ELR (cell line): ENCODE measurements at places on chromosomes 2 and 18.

DNA sequence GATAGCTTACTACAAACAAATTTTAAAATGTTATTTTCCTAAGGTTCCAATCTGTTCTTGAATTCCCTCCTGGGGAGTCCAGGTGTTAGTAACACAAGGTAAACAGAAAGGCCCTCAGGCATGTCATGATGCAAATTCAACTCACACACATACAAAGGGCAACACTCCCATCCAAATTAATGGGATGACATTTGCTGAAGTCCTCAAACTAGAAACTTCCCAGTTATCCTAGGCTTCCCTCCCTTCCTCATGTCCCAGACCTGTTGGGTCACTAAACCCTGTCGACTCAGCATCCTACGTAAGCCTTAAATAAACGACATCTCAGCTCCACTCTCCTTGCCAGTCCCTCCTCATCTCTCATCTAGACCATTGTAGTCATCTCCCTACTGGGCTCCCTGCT lies 85.1 kb downstream of the GREB1L start:
- no peak for DNase-seq

GRCh38 chr18:12079491-12080237 lies 14.0 kb upstream of the ANKRD62 start:
- DNase-seq, result no peak

- no peak for DNase-seq
Observed at GRCh38 chr2:86370579-86370978, 33.2 kb upstream of the REEP1 start.

GRCh38 chr2:47073641-47074040 lies 81.5 kb downstream of the STPG4 start:
- no peak for DNase-seq

- no peak for DNase-seq
Observed at GRCh38 chr18:58307441-58307840, 263.4 kb downstream of the NEDD4L start.

DNA sequence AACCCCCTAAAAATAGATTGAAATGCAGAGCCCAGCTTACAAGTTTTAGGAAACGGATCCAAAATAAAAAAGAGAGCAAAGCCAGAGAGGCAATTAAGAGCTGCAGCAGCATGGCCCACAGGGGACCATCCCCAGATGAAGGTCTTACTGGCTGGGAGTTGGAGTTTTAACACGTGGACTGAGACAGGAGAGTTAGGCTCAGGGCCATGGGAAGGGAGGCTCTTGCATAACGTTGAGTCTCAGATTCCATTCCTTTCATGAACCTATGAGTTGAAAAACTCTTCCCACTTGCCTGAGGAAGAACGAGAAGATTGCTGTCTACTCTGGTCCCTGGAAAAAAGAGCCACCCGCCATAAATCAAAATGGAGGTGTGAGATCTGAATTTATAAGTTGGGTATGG lies 101.8 kb upstream of the NDUFV2 start:
- no peak for DNase-seq

GRCh38 chr2:236985761-236986339 lies 99.8 kb upstream of the COPS8 start:
- DNase-seq, result no peak

DNA sequence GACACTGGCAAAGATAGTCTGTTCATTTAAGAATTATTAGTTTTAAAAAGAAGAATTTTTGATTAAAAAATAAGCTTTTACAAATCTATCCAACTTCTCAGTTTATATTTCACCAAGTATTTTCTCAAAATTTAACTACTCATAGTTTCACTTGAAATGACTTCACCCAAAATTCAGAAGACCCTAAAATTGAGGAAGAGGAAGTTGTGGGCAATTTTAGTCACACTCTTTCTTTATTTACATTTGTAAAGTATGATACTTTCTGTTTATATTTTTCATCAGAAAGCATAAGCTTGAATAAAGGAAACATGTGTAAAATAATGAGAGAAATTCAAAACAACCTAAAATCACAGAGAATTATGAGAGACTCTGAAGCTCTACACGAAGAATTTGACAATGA lies 278.8 kb upstream of the MEIS1 start:
- no peak for DNase-seq

DNA sequence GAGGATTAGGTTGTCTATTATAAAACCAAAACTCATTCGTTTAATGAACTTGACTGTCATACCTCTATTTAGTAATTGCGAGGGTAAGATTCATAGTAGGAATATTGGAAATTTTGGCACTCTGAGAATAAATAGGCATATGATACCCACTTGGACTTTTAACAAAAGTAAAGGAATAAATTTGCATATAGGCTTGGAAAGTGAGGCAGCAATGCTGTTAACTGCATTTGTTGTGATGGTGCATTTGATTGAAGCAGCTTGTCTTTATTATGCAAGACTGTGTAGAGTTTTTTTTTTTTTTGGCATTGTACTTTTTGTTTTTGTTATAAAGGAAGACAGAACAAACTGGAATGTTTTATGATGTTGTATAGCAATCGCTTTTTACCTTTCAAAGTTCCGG lies 18.9 kb downstream of the ITGB1BP1 start:
- DNase-seq, result no peak

DNA sequence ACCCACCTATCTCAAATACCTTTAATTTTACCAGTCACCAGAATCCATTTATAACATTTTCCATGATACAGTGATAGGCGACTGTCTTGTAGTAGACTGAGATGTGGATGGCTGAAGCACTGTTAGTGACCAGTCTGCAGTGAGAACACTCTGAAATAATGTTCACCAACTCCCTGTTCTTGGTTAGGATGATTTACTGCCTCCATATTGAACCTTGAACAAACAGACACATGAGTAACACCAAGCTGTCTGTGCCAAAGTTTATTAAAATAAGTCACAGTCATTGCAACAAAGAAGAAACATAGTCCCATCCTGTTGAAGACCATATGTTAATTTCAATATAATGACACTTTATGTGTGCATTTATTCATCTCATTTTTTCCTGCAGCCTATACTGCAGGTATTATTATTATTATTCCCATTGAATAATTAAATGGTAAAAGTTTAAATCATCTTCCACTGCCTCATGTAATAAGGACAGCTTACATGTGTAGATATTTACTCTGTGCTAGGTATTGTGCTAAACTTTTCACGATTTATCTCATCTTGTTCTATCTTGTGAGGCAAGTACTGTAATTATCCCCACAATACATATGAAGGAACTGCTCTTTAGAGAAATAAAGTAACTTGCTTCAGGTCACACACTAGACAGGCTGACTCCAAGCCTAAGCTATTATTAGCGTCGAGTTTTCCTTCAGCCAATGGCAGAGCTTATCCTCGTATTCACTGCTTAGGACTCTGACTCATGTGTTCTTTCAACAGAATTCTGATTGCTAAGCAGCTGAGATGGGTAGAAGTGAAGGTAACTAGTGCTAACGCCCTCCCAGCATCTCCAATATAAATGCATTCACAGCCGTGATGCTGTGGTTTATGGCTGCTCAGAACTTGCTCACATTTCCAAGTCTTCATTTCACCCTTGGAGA lies 62.5 kb downstream of the ONECUT2 start:
- peak; percentile 6 for DNase-seq

DNA sequence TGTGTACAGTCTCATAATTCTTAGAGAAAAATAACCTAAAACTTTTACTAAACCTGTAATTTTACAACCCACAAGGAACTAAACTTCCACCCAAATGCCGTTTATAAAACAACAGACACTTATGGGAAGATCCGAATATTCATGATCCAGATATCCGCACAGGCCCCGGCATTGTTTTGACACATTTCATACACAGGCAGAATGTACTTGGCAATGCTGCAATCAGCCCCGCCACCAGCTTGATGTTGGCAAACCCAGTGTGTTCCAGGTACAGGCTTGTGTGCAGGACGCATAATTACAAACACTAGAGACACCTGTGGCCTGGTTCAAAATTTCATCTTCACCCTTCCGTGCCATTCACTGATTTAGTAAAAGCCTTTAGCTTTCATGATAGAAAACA lies 393.0 kb upstream of the SALL3 start:
- no peak for DNase-seq

- no peak for DNase-seq
Observed at GRCh38 chr18:39318008-39318407, 1752.4 kb upstream of the CELF4 start.
